ENCODE measurements at places on chromosomes 1 and 21. TPM values are rescaled to one million over a fixed set of nuclear protein-coding genes. Genes with fewer than 3 reads are reported as not detected.

The F13B gene
- not detected for total RNA-seq

The KIF17 gene
- 1.4 TPM for total RNA-seq

The ACKR1 gene
- total RNA-seq: not detected

The SPRR2B gene
- total RNA-seq: not detected

The RNU1-2 gene
- not detected for total RNA-seq

The S100A5 gene
- 0.52 TPM for total RNA-seq

The FASLG gene
- total RNA-seq: not detected

The SLC1A7 gene
- total RNA-seq: not detected

The PCNX2 gene
- 13.1 TPM for total RNA-seq

The SPRR2D gene
- not detected for total RNA-seq

The ECM1 gene
- total RNA-seq: 2.1 TPM

The SPATA45 gene
- total RNA-seq: not detected

The VAV3 gene
- 1.6 TPM for total RNA-seq

The ATP6V1G3 gene
- not detected for total RNA-seq

The DNASE2B gene
- not detected for total RNA-seq

The S100A7A gene
- not detected for total RNA-seq

The PLA2G2D gene
- not detected for total RNA-seq

The SPRR4 gene
- total RNA-seq: not detected

The CFAP45 gene
- total RNA-seq: 1.5 TPM

The NTMT2 gene
- total RNA-seq: not detected

The ITLN1 gene
- not detected for total RNA-seq

The FAM72A gene
- 9.0 TPM for total RNA-seq

The SEC16B gene
- total RNA-seq: 0.83 TPM

The LCE6A gene
- not detected for total RNA-seq

The VWA1 gene
- 14.2 TPM for total RNA-seq

The PAQR7 gene
- 3.9 TPM for total RNA-seq

The GPR89A gene
- 18.2 TPM for total RNA-seq

The MAGI3 gene
- 4.5 TPM for total RNA-seq

The TGFB2 gene
- 33.7 TPM for total RNA-seq

The LCA5L gene
- total RNA-seq: 1.7 TPM

The HSD11B1 gene
- not detected for total RNA-seq

The MPZL1 gene
- total RNA-seq: 132 TPM

The KRTAP13-2 gene
- not detected for total RNA-seq

The GPR61 gene
- total RNA-seq: not detected

The EDARADD gene
- total RNA-seq: 3.1 TPM

The RAB3B gene
- total RNA-seq: 9.1 TPM

The S100A12 gene
- not detected for total RNA-seq

The TENT5C gene
- total RNA-seq: 0.09 TPM

The CD1E gene
- not detected for total RNA-seq

The TP73 gene
- 0.58 TPM for total RNA-seq

The ZNF593OS gene
- not detected for total RNA-seq

The TNFRSF25 gene
- total RNA-seq: 3.5 TPM

The CHODL gene
- total RNA-seq: not detected

The LCE3C gene
- not detected for total RNA-seq

The KIF2C gene
- 40.5 TPM for total RNA-seq

Data from A549 treated with DMSO at 1 μM for 4 hours (cell line).